NCI-H2081 (cell line): ENCODE measurements at places on chromosomes 12 and 14.

DNA sequence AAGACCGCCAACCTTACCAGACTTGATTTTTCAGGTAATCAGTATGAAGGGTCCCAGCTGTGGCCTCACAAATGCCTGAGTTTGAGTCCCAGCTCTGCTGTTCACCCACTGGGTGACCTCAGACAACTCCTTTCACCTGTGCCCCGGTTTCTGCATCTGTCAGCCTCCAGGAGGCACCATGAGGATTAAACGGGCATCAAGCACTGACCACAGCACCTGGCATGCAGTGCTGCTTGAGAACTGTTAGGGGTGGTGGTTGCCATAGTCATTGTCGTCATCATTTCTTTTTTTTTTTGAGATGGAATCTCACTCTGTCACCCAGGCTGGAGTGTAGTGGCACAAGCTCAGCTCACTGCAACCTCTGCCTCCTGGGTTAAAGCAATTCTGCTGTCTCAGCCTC, 57.9 kb downstream of the PHETA1 start:
- DNase-seq, result no peak

- DNase-seq, result no peak
Measured at GRCh38 chr12:9947674-9948073, 15.5 kb upstream of the CLEC2A start.

- DNase-seq, result no peak
Measured at GRCh38 chr14:85241022-85241855, 288.7 kb upstream of the FLRT2 start.

DNA sequence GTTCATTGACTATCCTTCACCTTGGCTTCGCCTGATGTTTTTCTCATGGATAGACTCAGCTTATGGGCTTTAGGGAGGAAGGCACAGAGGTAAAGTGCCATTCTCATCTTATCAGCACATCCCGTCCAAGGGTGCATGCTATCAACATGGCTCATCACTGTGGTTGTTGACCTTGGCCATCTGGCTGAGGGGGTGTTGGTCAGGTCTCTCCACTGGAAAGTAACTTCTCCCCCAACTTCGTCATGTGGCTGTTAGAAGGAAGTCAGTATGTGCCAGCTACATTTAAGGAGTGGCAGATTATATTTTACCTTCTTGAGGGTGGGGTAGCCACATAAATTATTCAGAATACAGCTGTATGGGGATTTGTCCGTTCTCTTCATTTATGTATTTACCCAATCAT, 68.9 kb downstream of the EML1 start:
- no peak for DNase-seq

GRCh38 chr12:122232691-122233090, 6.8 kb upstream of the DIABLO start:
- no peak for DNase-seq

DNA sequence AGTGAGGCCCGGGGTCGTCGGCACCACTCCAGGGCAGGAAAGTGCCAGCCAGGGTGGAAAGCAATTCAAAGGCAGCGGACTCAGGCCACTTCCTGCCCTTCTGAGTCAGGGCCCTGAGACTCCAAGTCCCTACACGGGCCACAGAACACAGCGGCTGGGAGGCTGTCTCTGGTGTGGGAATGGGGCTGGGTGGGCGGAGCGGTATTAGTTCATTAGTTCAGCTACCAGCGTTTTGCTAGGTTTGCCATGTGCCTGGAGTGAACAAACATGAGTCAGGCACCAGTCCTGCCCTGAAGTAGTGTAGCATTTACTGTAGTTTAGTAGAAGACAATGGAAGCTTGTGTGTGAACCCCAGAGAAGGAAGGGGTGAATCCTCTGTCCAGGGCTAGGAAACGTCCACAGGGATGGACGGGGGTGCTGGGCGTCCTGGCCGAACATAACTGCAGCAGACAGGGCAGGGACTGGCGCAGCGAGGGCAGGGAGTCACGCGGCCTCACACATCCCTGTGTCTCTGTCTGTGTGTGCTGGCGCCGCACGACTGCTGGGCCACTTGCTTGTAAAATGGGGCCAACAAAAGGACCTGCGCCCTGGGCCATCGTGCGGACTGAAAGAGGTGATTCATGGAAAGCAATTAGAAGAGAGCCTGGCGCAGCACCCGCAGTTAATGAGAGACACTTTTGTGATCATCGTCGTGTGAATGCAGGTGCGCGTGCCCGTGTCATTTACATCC, 186.4 kb upstream of the PRMT8 start:
- peak; percentile 92 for DNase-seq

GRCh38 chr14:24337144-24337823, 2.4 kb upstream of the ADCY4 start:
- DNase-seq, result no peak

GRCh38 chr12:11592484-11592883, 57.0 kb upstream of the ETV6 start:
- DNase-seq, result no peak

GRCh38 chr12:62785941-62786559, 148.9 kb downstream of the PPM1H start:
- peak; percentile 19 for DNase-seq

DNA sequence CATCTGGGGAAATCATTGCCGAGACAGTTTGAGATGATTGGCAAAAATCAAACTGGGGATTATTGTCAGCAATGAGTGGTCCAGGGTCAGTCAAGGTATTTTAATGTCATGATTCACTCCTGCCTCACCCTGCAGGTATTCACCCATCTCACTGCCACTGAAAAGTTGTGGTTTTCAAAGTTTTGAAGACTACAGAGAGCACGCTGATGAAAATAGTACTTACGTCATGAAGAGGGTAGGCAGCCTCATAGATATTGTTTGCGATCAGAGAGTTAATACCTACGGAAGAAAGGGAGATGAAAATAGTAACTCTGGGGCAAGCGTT, 138.0 kb downstream of the ANO2 start:
- DNase-seq, result no peak

DNA sequence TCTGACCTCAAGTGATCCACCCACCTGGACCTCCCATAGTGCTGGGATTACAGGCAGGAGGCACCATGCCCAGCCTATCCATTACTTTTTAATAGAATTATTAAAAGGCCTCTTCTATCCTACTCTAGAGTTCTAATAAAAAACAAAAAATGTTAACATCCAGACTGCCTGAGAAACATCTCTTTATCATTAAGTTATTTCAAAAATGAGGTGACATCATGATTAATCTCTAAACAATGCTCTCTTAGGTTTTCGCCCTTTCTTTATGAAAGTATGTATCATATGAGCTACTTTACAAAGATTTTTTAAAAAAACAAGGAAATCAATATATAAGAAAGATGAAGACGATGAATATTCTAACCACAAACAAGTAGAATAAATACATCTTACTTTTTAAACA, 52.6 kb downstream of the FGD6 start:
- DNase-seq, result no peak

GRCh38 chr14:95141684-95142083, 15.6 kb downstream of the DICER1 start:
- no peak for DNase-seq
